ENCODE measurements at places on chromosomes 1 and 21. TPM values are rescaled to one million over a fixed set of nuclear protein-coding genes. Genes with fewer than 3 reads are reported as not detected.
A peak's percentile ranks its signal among the peaks of the same experiment; 100 is the strongest.

DNA sequence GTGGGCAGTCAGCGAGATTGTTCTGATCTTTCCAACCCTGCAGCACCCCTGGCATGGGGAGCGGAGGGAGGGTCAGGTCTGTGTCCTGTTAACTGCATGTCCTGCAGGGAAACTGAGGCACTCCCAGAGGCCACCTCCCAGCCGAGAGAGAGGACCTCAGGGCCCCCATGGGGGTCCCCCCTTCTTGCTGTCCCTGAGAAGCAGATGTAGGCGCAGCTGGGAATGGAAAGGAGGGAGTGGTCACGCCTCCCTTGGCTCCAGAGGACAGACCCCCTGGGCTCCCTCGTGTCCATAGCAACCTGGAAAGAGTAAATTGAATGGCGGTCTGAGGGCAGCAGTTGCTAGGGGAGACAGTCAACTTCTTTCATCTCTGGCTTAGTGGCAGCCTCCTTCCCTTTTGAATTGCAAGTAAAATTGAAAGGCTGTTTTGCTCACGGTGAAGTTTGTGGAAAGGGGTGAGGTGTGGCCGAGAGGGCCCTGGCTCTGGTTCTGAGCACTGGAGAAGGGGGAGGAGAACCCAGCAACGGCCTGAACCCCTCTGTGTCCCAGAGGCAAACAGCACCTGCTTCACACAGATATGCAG, 4.9 kb downstream of the CROCC start:
- no peak for DNase-seq

DNA sequence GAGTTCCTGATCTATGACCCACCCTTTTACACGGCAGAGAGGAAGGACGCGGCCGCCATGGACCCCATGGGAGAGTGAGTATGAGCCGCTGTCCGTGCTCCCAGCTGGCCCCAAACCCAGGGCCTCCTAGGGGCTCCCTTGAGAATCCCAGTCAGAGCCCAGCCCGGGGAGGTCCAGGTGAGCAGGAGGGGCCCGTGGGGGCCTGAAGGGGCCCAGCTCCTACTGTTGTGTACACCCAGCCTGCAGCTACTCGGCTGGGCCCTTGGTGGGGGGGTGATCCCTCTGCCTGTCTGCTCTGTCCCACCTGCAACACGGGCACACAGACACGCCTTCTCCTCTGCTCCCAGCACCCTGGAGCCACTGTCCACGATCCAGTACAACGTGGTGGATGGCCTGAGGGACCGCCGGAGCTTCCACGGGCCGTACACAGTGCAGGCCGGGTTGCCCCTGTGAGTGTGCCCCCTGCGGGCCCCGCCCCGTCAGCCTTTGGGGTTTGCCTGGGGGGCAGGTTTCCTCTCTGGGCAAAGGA, 28.6 kb upstream of the LRRC3 start:
- no peak for DNase-seq

FCRL2 gene
- not detected for total RNA-seq

GRCh38 chr1:110262296-110262695, 52.2 kb downstream of the KCNC4 start:
- DNase-seq, result no peak

GRCh38 chr1:173301507-173301906, 94.4 kb upstream of the TNFSF4 start:
- DNase-seq, result no peak

GRCh38 chr1:151012684-151013471, 4.6 kb downstream of the PRUNE1 start:
- no peak for DNase-seq

DNA sequence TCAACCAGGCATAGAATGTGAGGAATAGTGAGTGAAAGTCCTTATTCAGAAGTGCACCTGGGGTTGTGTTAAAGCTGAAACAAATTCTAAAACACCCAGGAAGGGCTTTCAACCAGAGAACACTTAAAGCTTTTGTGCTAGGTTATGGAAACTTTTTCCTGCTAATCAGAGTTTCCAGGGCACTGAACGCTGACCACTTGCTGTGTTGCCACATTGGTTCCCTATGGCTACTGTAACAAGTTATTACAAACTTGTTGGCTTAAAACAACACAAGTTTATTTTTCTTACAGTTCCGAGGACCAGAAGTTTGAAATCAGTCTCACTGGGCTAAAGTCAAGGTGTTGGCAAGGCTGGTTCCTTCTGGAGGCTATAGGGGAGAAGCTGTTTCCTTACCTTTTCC, 300.6 kb downstream of the HHAT start:
- no peak for DNase-seq

C1QC gene
- total RNA-seq, result not detected

GRCh38 chr1:33275195-33275594, 18.9 kb downstream of the ZNF362 start:
- DNase-seq, result no peak

- peak; percentile 75 for DNase-seq
These were observed 773 bp upstream of the DDX59 start for GRCh38 chr1:200670242-200671118.

DNA sequence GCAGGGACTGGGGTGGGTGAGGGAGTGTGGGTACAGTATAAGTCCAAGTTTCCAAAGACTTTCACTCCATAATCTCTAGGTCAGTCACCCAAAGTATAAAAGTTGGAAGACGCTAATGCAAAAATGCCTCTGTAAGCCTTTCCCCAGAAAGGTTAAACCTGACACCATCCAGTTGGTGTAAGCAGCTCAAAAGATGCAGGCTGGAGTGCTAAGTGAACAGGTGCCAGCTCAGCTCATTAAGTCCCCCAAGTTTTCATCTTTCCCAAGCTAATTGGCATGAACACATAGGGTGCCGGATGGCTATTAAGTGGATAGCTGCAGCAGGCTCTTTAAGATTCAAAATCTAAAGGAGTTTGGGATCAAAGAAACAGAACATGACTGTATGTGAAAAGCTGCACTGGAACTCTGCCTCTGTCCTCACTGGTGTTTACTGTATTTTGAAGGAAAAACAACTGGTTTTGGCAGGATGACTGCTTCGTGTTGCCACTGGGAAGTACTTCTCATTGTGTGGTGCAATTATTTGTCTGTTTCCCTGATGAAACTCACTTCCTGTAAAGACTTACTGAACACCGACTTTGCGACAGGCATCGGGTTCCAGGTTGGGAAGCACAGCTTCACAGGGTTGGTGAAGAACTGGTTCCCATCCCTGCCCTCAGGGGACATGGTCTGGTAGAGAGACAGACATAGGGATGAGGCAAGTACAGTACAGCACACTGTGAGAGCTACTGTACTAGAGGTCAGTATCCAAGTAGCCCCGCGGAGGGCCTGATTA, 152.7 kb downstream of the DAB1 start:
- DNase-seq, result no peak

DNA sequence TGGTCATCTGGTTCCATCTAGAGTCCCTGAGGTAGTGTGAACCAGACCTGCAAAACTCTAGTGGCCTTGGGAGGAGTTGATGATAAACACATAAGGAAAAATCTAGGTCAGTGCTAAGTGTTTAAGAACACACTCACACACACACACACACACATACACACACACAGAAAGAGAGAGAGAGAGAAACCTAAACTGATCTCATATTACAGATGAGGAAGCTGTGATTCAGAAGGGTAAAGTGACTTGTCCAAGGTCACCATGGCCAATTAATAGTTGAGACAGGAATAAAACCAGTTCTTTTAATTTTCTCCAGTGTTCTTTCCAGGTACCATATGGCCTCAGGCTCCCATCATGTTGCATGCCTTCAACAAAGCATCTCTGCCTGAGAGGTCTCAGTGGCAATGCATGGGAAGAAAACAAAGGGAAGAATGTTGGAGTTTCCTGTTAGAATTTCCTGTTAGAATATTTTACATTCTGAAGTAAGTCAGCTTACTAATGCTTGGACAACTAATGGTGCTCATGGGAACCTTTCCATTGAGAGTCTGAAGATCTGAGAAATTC, 77.3 kb upstream of the TSPAN2 start:
- no peak for DNase-seq

DNA sequence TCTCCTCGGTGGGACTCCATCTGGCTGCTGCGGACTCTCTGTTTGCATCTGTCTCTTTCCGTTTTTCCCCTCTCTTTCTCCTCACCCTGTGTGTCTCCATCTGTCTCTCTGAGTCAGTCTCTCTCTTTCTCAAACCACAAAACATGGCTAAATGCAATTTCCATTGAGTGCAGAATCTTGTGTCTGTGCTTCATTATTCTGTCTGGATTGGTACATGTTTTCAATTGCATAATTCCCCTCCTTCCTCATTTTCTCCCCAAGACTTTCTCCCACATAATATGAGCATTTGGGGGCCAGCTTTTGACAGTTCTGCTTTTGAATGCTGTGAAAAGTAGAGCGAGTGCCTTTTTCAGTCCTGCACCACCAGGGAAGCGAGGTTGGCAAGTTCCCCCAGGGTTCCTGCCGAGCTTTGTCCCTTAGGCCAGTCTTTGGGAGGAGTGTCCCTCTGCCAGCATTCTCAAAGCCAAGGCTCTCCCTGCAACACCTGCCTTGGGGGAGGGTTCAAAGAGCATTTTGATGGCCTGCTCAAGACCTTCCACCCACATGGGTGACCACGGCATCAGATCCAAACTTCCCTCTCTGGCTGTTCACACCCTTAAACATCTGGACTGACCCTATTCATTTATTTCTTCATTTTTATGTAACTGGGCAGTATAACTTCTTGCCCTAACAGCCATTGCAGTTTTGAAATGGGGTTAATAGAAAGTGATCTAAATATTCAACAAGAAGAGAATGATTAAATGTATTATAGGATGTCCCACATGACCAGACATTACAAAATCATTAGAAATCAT, 32.8 kb upstream of the SCMH1 start:
- DNase-seq, result peak; percentile 63

GIPC2 gene
- not detected for total RNA-seq

DISC1 gene
- 6.1 TPM for total RNA-seq

- DNase-seq, result no peak
These were observed 40.4 kb upstream of the PIGC start for GRCh38 chr1:172484252-172484651.

GRCh38 chr1:53319296-53320101, 8.4 kb downstream of the LRP8 start:
- peak; percentile 47 for DNase-seq

DNA sequence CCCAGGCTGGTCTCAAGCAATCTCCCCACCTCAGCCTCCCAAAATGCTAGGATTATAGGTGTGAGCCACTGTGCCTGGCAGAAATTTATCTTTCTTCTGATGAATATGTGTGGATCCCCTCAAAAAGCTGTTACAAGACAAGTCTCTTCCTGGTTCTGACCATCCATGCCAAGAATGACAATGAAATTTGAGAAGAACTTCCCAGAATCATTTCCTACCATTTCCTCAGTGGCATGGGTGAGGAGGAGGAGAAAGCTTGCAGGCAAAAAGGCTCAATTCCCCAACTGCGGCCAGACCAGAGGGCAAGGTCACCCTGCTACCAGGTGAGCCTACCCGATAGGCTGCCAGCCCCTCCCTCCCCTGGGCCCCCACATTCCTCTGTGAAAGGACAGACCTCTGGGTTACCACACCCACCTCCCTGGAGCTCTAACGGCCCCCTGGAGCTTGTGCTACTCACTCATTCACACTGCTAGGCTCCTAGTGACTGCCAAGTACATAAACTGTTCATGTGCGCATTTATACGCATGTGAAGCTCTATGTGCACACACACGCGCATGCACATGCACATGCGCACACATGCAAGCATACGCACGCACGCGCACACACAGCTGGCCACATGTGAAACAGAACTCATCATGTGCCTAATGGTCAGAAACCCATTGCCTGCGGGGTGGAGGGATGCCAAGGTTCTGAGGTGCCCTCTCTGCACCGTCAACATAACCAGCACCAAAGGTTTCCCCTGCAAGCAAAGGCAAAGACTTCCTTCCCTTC, 17.0 kb downstream of the MRAP start:
- no peak for DNase-seq

- no peak for DNase-seq
These were observed 24.4 kb downstream of the PCP4L1 start for GRCh38 chr1:161282991-161283390.

DNA sequence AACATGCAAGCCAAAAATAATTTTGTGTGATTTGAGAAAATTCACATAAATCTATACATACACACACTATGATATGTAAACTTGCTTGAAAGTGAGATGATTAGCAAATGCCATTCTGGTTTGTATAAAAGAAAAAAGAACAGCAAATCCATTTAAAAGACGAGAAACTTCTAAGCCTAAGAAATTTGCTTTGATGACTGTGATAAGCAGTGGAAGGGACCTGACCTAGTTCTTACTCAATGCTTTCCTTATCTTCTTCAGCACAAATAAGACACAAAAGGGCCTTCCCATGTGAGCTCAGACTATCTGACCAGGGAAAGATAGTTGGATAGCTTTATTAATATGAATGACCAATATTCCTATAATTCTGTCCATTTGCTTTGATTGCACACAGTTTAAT, 25.3 kb upstream of the NMNAT2 start:
- DNase-seq, result peak; percentile 58

DNA sequence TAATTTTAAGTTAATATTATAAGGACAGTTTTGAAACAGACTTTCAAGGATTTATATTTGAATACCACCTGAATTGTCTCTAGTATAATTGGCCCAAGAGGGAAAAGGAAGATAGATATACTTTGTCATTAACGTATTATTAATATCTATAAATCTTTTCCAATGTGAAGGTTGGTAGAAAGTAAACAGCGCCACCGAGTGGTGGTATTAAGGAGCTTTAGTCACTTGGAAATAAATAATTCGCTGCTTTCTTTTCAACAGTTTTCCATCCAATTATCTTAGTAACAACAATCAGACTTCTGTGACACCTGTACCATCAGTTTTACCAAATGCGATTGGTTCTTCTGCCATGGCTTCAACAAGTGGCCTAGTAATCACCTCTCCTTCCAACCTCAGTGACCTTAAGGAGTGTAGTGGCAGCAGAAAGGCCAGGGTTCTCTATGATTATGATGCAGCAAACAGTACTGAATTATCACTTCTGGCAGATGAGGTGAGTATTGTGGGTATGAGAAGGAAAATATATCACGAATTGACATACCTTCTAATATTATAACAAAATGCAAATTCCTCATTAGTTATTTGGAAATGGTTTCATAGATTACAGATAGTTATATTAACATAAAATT, 37.7 kb downstream of the SH3GLB1 start:
- peak; percentile 41 for DNase-seq

PTGER3 gene
- not detected for total RNA-seq

- DNase-seq, result no peak
These were observed 32.4 kb upstream of the AGPAT3 start for GRCh38 chr21:43832648-43833047.

GRCh38 chr1:160975026-160975425, 20.4 kb upstream of the ITLN2 start:
- no peak for DNase-seq

MRTO4 gene
- 101 TPM for total RNA-seq
